ENCODE measurements at places on chromosomes 3 and 15.

GRCh38 chr3:62242831-62243509, 130.4 kb downstream of the FEZF2 start:
- DNase-seq: no peak

- no peak for DNase-seq
Observed at GRCh38 chr3:112115161-112115739, 17.8 kb downstream of the GCSAM start.

DNA sequence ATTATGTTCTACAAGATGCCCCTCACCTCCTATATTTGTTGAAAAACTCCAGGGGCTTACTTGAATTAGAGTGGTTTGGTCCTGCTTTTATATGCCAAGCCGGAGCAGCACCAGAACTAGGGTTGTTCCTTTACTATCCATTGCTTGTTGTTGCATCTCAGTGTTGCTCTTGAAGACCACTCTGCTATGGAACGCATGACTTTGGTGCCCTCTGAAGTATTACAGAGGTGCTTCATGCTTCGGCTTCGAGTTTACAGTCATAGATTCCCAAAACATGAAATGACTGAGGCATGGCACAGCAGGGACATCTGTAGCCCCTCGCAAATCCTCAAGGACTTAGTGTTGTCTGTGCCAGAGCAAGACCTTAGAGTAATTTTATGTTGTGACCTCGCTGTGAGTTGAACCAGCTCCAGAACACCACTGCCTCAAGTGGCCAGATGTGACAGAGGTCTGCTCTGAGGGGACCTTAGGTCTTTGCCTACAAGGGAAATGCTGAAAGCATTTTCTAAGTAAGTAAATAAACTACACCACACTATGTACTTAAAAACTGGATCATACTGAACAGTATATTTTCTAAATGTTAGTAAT, 67.2 kb upstream of the SIAH2 start:
- no peak for DNase-seq

DNA sequence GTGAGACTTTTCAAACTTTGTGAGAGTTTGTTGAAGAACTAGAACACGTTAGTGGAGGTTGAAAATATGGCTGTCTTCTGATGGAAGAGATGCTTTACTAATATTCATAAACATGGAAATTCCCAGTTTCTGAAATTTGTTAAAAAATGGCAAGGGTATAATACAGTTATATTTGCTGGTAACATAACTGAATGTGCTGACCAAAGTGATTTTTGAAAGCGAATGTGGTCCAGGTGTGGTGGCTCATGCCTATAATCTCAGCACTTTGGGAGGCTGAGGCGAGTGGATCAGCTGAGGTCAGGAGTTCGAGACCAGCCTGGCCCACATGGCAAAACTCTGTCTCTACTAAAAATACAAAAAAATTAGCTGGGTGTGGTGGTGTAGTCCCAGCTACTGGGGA, 18.1 kb downstream of the FXR1 start:
- DNase-seq: no peak

- DNase-seq: no peak
Observed at GRCh38 chr3:160390565-160391138, 8.4 kb downstream of the IFT80 start.

- no peak for DNase-seq
Observed at GRCh38 chr15:99983171-99983885, 250.1 kb upstream of the LYSMD4 start.

GRCh38 chr15:52759969-52760368, 30.2 kb downstream of the ONECUT1 start:
- no peak for DNase-seq

DNA sequence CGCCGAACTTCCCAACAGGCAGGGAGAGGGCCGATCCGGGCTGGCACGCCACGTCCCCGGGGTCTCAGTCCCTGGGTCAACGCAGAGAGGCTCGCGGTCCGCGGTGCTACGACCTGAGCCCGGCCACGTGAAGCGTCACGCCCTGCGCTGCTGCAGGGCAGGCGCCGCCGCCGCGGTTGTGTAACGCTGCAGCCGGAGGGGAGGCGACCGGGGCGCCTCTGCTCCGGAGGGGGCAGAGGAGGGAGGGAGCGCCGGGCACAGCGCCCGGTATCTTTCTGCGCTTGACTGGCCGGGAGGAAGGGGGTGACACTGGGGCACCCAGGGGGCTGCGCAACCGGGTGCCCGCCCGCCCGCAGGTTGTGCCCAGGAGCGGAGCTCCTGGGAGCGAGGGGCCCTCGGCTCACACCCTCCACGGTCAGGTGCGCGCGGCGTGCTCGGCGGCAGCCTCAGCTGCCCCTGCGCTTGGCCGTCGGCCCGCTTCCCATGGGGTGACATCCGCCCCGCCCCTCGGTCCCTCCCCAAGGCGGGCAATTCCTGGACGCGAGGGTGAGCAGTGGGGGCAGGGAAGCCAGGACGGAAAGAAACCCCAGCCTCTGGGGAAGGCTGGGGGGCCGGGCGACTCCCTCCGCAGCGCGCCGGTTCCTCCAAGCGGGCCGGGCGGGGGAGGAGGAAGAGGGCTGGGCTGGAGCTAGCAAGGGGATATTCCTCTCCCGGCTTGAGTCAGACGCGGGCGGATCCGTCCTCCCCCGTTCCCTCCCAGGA, 852 bp upstream of the BHLHE40 start:
- peak; percentile 55 for DNase-seq

- DNase-seq: no peak
Observed at GRCh38 chr3:150528354-150528797, 17.9 kb downstream of the SERP1 start.

- DNase-seq: no peak
Observed at GRCh38 chr3:128382221-128382807, 84.4 kb downstream of the DNAJB8 start.

GRCh38 chr3:149340310-149340933, 7.0 kb upstream of the TM4SF18 start:
- no peak for DNase-seq

GRCh38 chr3:128319107-128319506, 147.6 kb downstream of the DNAJB8 start:
- no peak for DNase-seq

- DNase-seq: no peak
Observed at GRCh38 chr3:108024146-108024850, 66.5 kb downstream of the CD47 start.

DNA sequence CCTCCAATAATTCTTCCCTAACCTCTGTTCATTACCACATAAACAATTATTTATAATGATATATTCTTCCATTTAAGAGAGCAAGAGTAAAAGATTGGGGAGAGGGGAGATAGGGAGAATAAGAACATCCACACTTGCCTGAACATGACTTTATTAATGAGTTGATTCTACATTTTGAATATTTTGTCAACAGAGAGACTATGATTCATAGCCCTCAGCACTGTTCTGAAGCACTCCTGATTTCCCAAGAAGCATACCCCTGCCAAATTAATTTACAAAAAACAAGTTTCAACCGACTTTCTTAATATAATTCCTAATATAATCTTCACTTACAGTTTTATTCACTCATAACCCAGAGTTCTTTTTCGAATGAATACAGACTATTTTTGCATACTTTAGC, 828.8 kb downstream of the ROBO2 start:
- DNase-seq: no peak

GRCh38 chr3:106401666-106402490, 533.1 kb upstream of the CBLB start:
- no peak for DNase-seq

DNA sequence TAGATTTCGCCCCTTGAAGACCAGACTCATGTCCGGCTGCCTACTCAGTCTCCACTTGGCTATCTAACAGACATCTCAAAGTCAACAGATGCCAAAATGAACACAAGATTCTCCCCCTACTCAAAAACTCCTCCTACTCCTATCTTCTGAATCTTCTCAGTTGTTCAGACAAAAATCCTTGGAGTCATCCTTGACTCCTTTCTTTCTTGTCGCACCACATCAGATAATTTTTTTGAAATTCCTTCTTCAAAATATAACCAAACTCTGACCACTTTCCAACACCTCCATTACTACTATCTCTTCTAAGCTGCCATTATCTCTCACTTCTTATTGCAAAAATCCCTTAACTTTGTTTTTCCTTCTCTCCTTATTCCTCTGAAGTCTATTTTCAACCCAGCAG, 141.9 kb upstream of the SLC7A14 start:
- no peak for DNase-seq

DNA sequence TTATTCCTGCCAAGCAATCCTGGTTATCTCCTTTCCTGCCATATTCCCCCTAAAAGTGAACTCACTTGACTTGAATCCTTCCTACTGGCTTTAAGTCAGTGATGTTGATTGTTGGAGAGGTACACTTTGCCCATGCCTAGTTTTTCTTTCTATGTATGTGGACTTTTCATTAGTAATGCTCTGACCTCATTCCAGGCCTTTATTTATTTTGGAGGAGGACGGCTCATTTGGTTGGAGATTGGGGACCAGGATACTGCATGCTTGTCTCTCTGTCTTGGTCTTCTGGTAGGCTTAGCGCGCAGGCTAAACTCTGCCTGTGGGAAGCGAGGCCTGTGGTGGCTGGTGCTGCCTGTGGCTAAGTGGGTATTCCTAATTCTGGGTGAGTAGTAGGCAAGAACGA, 29.1 kb upstream of the MTMR10 start:
- DNase-seq: no peak

- no peak for DNase-seq
Observed at GRCh38 chr15:63791228-63791627, 42.5 kb downstream of the HERC1 start.

GRCh38 chr3:103189941-103190340, 755.1 kb downstream of the ZPLD1 start:
- no peak for DNase-seq

DNA sequence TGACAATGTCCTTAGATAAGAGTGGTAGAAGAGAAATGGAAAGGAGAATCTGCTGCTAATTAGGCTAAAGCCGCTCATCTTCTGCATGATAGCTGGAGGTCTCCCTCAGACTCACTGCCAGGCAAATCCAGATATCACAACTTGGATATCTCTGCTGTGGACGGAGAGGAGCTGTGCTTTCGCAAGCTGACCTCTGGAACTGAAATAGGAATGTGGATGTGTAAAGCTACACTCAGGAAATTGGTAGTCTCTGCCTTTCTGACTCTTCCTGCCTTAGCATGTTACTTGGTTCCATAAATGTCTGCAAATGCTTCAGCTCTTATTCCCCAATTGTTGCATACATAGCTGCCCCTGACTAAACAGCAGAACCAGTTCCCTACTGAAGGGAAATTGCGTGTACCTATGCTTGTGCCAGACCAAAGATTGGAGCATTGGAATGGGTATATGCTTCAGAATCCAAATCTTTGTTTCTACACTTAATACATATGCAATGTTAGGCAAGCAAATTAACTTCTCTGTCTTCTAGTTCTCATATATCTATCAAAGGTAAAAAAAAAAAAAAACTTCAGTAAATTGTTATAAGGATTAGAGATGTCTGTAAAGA, 74.7 kb upstream of the ROBO2 start:
- DNase-seq: no peak

- no peak for DNase-seq
Observed at GRCh38 chr3:60729056-60729455, 522.2 kb downstream of the FHIT start.

- no peak for DNase-seq
Observed at GRCh38 chr3:60056404-60056803, 1006.6 kb upstream of the CFAP20DC start.

DNA sequence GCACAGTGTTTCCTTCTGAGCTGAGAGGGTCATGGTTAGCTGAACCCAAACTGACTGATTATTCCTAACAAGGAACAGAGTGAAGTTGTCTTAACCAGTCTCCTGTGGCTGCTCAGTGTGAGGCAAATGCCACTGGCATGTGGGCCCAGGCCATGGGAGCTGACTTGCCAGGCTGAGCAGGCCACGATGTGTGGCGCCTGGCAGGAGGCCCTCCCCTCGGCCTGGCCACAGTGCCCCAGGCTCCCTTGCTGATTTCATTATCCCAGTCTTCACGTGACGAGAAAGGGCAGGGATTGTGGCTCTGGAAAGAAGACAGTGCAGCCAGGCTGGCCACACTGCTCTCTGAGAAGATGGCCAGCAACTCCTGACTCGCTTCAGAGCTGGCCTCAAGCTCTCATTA, 58.8 kb downstream of the SLCO2A1 start:
- DNase-seq: no peak

GRCh38 chr3:46386205-46386604, 15.5 kb downstream of the CCR5 start:
- no peak for DNase-seq

DNA sequence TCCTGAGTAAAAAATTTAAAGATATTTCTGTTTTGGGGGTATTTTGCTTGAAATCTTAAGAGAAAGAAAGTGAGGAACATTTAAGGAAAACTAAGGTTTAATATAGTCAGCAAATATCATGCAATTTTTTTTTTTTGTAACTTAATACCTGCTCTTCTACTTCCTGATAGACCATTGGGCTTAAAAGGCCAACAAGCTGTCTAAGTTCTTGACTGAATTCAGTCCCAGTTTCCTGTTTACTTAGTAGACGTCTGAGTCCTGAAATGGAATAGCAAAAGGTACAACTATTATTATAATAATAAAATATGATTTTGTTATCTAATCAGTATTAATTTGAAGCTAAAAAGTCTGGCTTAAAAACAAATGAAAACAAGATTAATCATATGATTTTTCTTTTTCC, 37.9 kb downstream of the IQCB1 start:
- DNase-seq: no peak

DNA sequence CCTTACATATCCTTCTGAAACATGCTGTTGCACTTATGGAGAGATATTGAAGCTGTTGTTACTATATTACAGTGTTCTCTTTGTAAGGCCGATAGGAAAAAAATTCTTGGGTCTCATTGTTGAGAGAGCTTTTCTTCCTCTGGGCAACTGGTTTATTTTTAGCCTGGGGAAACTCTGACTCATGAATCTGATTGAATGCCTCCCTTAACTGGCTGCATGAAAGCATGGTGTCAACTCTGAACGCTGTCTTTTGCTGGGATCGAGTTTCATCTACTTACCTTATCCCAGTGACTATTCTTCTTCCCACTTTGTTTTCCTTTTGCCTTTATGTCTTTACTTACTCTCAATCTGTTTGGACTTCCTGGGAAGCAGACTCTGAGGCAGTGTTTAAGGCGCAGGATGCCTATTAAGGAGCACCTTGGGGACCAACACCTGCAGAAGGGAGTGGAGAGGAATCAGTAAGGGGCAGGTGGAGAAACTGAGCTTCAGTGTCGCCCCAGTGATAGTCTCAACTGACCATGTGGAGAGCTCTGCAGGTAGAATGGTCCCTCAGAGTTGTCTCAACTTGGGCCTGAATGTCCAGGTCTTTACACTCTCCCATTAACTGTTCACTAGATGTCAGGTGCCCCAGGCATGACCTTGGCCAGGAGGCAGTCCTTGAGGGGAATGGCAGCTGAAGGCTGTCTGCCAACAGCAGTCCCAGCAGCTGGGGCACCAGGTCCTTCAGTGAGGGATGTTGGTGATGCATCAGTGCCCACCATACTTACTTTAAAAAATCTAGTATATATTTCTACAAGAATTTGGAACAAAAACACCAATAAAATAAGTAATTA, 88.9 kb upstream of the CCNL1 start:
- no peak for DNase-seq

DNA sequence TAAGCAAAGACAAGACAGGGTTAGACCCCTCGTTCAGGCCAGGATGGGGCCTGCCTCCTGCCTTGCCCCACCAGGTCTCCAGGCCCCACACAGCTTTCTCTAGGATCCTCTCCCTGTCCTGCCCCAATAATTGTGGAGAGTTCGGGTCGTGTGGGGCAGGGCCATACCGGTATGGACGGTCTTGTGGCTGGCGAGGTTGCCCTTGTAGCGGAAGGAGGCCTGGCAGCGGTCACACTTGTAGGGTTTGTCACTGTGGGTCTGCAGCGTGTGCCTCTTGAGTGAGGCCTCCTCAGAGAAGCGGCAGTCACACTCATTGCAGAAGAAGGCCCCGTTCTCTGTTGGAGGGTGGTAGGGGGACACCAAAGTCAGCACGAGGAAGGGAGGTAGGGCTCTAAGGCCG, 18.7 kb downstream of the BCL6 start:
- DNase-seq: no peak

GRCh38 chr15:62248277-62248984, 83.3 kb upstream of the C2CD4B start:
- DNase-seq: no peak
